ENCODE measurements at places on chromosomes 3 and 15.

DNA sequence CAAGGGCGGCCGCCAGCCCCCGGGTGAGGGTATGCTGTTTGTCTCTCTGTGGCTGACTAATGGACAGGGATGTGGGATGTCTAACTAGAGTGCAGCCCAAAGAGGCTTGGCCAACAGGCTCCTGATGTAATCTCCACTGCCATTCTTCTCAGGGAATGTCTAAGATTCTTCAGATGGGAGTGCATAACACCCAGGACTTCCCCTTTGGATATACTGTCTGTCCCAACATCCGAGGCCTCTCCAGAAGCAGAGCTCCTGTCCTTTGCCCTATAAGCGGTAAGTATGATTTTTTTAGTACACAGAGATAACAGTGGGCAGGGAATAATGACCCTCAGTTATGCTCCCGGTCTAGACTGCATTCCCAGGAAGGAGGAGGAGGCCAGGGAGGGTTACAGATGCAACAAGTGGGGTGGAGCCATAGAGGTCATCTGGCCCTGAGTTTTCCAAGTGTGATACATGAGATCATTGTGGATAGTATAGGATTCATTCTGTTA, 62.5 kb upstream of the SLCO2A1 start:
- no peak for DNase-seq

GRCh38 chr3:41653571-41654239, 308.2 kb downstream of the ULK4 start:
- no peak for DNase-seq

DNA sequence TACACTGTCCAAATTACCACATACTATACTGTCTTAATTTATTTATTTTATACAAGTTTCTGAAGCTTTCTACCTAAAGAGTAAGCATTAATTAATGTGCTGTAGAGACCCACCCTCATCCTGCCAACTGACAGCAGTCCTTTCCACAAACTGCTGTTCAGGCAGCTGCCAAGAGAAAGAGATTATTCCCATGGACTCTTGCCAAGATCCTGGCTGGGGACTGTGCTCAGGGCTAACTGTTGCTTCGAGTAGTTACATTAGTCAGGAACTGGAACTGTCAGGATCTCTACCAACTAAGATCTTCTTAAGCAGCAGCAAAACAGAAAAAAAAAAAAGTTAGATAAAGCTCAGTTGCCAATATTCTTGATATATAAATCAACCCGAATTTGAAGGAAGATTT, 398.8 kb downstream of the MECOM start:
- no peak for DNase-seq

- no peak for DNase-seq
Measured at GRCh38 chr3:121974601-121975111, 47.4 kb downstream of the ILDR1 start.

DNA sequence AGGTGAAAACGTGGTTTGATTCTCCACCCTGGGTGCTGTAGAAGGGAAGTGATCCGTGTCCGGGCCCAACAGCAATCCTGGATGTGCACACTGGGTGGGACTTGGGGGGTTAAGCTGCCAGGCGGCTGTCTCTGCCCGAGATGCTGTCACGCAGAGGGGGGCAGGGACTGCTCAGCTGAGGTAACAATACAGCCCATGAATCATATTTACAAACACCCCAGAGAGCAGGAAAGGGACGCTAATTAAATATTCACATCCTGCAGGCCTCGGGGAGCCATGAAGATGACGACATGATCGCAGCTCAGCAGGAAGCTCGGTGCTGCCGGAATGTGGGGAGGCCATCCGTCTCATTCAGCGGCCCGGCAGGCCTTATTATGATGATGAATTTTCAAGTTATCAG, 17.9 kb upstream of the CRABP1 start:
- DNase-seq, result no peak

DNA sequence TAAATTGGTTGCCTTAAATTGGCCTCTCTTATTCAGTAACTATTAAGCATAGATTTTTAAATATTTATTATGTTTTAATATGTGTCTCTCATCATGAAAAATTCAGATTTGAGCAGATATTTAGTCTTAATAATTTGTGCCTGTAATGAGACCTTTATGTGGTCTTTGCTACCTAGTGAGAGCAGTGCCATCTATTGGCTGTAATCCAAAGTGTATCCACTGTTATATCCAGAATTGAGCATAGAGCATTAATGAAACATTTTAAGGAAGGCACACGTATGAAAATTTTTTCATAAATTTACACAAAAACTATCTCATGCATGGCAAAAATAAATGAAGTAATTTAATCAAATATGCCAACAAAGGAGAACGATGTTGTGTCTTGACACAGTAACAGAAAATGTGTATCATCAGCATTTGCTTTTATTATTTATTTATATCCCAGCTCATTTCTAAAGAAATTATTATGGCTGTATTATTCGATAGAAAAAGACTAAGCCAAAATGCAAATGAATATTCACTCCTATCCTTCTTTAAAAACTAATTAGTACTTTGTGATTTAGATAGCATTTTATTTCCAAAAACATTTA, 203.5 kb downstream of the RSRC1 start:
- no peak for DNase-seq

DNA sequence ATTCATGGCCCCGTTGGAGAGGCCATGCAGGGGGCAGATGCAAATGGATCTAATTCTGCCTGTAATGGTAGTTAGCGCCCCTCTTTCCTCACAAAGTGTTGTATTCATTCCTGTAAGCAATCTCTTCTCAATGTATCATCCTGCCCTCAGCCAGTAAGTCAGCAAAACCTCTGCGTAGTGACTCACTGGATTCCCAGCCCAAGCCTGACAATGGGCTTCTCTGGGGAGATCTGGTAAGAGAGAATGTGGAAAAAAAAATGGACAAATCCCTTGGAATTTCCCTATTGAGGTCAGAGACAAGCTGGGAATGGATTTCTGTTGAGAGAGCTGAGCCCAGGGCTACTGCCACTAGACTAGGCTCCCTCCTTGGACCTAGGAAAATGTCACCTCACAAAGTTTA, 25.4 kb downstream of the ADPGK start:
- DNase-seq, result no peak

- DNase-seq, result no peak
Measured at GRCh38 chr3:121153851-121154250, 245.8 kb downstream of the STXBP5L start.

DNA sequence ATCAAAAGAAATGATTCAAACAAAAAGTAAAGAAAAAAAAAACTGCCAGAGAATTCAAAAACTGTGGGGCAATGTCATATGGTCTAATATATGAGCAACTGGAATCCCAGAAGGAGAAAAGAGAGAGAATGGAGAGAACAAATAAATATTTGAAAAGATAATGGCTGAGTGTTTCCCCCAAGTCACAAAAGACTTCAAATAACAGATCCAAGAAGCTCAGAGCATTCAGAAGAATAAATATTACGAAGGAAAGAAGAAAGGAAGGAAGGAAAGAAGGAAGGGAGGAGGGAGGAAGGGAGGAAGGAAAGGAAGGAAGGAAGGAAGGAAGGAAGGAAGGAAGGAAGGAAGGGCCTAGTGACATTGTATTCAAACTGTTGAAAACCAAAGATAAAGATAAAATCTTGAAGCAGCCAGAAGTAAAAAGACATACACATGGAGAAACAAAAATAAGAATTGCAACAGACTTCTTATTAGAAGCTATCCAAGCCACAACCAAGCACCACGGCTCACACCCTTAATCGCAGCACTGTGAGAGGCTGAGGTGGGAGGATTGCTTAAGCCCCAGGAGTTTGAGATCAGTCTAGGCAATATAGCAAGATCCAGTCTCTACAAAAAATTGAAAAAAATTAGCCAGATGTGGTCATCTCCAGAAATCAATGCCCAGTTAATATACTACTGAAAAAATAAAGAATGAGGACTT, 118.9 kb upstream of the IGSF10 start:
- no peak for DNase-seq

- DNase-seq, result no peak
Measured at GRCh38 chr15:95208988-95209387, 977.6 kb downstream of the MCTP2 start.

DNA sequence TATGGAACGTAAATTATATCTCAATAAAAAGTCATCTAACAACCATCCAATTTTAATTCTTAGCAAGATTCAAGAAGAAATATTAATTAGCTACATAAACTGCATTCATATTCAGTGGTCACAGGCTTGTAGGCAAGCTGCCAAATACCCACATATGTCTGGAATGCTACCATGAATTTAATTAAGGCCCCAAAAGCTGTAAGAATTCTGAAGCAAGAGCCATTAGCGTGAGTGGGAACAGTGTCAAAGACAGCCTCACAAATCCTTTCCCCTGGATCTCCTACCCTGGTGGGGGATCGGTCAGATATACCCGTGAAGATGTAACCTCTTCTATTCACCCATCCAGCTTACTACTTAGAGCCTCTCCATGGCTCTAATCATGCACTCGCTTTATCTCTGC, 40.0 kb downstream of the ATG7 start:
- no peak for DNase-seq

DNA sequence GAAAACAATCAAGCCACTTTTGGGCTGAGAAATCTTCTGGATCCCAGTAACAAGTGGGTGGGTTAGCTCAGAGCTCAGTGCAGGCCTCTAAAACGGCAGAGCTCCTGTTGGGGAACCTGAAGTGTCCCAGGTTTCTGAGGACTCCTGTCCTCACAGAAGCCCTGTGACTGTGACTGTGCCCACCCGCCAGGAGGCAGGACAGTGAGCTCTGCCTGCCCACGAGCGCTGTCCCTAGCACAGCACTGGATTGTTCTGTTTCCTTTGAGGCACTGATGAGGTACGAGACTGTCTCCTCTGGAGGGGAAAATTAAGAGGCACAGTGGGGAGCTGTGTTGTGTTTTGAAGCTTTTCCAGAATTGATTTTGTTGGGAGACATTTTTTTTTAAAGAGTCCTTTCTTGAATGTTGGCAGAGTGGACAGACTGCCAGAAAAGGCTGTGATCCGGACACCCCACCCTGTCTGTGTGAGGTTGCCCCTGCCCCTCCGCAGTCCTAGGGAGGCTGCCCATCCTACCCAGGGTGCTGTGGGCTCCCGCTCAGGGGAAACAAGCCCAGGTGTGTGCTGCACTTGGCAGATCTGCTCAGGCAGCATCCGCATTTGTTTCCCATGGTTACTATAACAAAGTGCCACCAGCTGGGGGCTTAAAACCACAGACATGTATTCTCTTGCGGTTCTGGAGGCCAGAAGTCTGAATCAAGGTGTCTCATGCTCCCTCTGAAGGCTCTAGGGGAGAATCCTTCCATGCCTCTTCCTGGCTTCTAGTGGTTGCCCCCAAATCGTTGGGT, 66.6 kb upstream of the LARS2 start:
- DNase-seq, result no peak

DNA sequence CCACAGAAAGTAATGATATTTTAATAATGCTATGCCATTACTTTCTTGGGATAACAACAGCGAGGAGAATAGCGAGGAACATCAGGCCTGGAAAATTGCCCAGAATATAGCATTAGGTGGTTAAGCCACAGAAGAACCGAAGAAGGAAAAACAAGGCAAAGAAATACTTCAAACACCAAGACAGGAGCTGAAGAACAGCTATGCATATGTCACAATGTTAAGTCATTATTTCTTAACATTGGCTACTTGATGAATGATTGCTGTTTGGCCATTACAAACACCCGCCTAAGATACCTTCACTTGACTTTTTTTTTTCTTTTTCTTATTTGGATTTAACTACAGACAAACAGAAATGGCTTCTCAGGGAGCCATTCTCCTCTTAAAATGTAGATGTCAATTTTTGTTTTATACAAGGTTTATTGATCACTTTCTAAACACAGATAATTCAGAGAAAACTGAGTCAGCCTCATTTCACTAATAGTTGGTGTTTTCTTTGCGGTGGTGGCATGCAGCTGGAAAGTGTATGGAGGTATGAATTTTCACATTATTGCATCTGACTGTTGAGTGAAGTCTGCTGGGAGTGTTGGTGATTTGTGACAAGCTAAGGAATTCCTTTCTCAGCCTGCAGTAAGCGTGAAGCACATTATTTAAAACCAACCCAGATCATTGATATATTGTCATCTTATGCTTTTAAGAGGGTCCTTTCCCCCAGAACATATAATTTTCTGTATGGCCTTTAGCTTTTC, 705.7 kb upstream of the NR2F2 start:
- no peak for DNase-seq

DNA sequence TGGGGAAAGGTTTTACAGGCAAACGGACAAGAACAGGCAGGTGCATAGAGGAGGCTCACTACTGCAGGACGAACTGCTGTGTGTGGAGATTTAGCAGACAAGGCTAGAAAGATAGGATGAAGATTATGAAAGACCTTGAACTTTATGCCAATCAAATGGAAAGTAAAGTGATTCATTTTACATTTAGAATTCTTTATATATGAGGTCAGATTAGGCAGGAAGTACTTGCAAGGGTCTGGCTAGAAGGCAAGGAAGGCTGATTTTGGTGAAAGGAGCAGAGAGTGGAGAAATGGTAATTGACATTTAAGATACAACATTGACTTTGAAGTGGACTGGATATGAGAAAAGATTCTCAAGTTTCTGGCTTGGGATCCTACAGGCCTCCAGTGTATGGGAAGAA, 33.6 kb downstream of the PLSCR4 start:
- no peak for DNase-seq

DNA sequence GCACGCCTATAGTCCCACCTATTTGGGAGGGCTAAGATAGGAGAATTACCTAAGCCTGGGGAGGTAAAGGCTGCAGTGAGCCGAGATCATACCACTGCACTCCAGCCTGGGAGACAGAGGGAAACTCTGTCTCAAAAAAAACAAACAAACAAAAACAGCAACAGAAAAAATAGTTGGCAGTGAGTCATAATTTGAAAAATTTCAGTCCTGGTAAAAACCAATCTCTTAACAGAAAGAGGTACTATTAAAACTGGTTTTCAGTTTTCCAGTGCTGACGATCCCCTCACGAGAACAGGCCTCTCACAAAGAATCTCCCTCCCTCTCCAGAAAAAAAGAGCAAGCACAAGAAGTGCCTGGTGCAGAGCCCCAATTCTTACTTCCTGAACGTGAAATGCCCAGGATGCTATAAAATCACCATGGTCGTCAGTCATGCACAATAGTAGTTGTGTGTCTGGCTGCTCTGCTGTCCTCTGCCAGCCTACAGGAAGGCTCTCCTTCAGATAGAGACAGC, 22.8 kb upstream of the MAP4 start:
- DNase-seq, result no peak

DNA sequence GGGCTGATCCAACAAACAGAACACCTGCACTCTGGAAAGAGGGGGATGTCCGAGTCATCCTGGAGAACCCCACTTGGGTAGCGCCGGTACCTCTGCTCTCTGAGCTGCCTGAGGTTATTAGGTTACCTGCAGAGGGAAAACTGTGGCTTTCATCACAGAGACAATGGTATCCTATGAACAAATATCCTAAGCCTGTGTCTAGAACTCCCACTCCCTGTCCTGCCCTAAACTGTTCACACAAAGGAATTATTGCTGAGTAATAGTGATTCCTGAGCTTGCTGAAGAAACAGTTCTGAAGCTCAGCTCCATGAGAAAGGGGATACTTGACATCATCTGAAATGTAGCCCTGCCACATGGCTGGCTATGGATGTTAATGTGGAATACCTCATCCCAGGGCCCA, 31.9 kb upstream of the WNT5A start:
- DNase-seq, result no peak
